Ascending aorta (tissue), 2 donors: ENCODE measurements at places on chromosomes 11 and 22. TPM values are rescaled to one million over a fixed set of nuclear protein-coding genes. Genes with fewer than 3 reads are reported as not detected.

The KRTAP5-7 gene
- total RNA-seq: not detected

The ARHGAP8 gene
- total RNA-seq: not detected

The HORMAD2 gene
- total RNA-seq: not detected

The C22orf23 gene
- not detected for total RNA-seq

The DCHS1 gene
- total RNA-seq: 58.0 TPM

The PATE4 gene
- not detected for total RNA-seq

The ALKBH8 gene
- total RNA-seq: 0.32 TPM

The TRPM5 gene
- not detected for total RNA-seq

The GLB1L2 gene
- total RNA-seq: 1.7 TPM

The DBX1 gene
- not detected for total RNA-seq

The OR51B5 gene
- total RNA-seq: not detected

The MPZL3 gene
- total RNA-seq: 0.21 TPM

The FGF4 gene
- total RNA-seq: not detected

The PRDM10 gene
- total RNA-seq: 48.1 TPM

The GAL gene
- not detected for total RNA-seq

The MAP6 gene
- total RNA-seq: 15.8 TPM

The GSTT2 gene
- not detected for total RNA-seq

The TRIM29 gene
- total RNA-seq: 0.43 TPM

The MYO18B gene
- total RNA-seq: 12.0 TPM

The OR5B21 gene
- not detected for total RNA-seq

The GSTT2B gene
- total RNA-seq: not detected

The MYBPC3 gene
- total RNA-seq: not detected

The ALG8 gene
- total RNA-seq: 27.0 TPM

The MOV10L1 gene
- not detected for total RNA-seq

The MADD gene
- total RNA-seq: 31.7 TPM

The ARHGAP20 gene
- total RNA-seq: 4.9 TPM

The MS4A14 gene
- total RNA-seq: not detected

The MGAT3 gene
- 9.8 TPM for total RNA-seq

The SMIM35 gene
- not detected for total RNA-seq

The CRYBB3 gene
- not detected for total RNA-seq

The UBE2L3 gene
- 22.0 TPM for total RNA-seq

The DGAT2 gene
- total RNA-seq: 26.2 TPM

The GRIA4 gene
- not detected for total RNA-seq

The POU2AF2 gene
- total RNA-seq: not detected

The POLDIP3 gene
- 22.9 TPM for total RNA-seq

The MYRF gene
- total RNA-seq: not detected

The VSIG2 gene
- not detected for total RNA-seq

The IGSF22 gene
- not detected for total RNA-seq

The MYO7A gene
- total RNA-seq: 46.4 TPM

The MS4A7 gene
- total RNA-seq: 114 TPM

The SLC17A6 gene
- not detected for total RNA-seq

The NEFH gene
- total RNA-seq: 0.32 TPM

The CCDC157 gene
- 7.0 TPM for total RNA-seq

The PRR33 gene
- not detected for total RNA-seq

The MUC6 gene
- total RNA-seq: not detected

The PHF21B gene
- total RNA-seq: not detected

The F2 gene
- 2.6 TPM for total RNA-seq

The RAB39A gene
- not detected for total RNA-seq
